ENCODE measurements at places on chromosomes 13 and 19.

- no peak for DNase-seq
Observed at GRCh38 chr19:28330831-28331230, 882.1 kb downstream of the UQCRFS1 start.

DNA sequence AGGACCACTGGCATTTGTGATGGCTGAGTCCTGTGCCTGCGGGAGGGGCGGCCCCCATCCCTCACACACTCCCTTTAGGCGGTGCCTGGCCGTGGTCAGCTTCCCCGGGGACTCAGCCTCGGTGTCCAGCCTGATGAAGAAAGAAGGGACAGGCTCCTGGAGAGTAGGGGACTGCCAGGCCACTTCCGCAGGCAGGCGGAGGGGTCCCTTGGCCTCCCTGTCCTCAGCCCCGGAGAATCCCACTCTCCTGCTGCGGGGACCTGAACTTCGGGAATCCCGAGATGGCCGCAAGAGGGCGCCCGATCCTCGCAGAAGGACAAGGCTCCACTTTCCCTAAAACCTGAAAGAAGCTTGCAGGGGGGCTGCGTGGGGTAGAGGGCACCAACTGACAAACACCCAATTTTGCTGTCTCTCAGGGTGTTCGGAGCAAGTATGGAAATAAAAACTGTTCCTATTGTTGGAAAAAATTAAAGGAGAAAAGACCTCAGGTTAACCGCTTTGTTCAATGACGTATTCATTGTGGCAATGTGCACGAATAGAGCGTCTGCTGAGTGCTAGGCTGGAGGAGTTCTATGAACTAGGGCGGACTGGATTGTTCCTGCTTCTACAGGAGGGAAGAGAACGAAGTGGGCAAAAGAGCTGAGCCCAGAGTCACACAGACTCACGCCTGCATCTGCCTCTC lies 297.3 kb downstream of the ZNF536 start:
- no peak for DNase-seq

DNA sequence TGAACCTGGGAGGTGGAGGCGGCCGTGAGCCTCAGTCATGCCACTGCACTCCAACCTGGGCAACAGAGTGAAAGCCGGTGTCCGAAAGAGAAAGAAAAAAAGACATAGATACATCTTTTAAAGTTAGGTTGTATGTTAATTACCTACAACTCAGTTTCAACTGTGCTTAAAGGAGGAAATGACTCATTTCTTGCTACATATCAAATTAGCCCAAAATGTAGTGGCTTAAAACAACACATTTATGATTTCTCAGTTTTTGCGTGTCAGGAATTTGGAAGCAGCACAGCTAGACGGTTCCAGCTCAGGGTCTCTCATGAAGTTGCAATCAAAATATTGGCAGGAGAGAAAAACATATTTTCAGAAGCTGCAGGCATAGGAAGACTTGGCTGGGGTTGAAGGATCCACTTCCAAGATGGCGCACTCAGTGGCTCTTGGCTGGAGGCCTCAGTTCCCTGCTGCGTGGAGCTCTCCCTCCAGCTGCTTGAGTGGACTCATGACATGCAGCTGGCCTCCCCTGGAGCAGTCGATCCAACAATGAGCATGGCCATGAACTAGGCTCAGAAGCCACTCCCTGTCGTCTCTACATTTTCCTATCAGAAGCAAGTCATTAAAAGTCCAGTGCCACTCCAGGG lies 7.1 kb downstream of the LDLR start:
- no peak for DNase-seq

DNA sequence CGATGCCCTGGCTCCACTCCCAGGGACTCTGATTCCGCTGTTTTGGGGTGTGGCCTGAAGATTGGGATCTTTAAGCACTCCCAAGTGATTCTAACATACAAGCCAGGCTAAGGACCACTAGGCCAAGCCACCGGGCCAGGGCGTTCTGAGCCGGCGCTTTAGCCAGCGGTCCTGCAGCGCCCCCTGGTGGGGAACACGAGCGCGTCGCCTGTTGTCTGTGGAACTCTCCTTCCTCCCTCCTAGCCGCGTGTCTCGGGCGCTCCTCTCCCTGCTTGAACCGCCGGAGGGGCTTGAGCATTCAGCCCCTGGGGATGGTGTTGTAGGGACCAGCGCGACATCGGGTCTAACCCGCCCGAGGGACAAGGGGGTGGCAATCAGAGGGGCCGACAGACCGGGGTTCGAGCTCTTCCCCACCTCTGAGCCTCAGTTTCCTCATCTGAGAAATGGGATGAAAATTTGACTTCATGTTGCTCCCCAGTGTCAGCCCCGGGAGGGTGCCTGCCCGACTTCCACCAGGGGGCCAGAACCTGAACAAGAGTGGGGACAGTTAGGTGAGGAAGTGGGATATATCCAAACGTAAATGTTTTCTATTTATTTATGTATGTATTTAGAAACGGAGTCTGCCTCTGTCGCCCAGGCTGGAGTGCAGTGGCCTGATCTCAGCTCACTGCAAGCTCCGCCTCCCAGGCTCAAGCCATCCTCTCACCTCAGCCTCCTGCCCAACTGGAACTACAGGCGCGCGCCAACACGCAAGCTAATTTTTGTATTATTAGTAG lies 18.0 kb upstream of the PNMA8B start:
- peak; percentile 80 for DNase-seq

GRCh38 chr13:49512578-49512977 lies 16.8 kb downstream of the PHF11 start:
- DNase-seq = no peak

GRCh38 chr19:17184371-17184841 lies 30.8 kb upstream of the USE1 start:
- peak; percentile 33 for DNase-seq

GRCh38 chr19:33193269-33193864 lies 763 bp upstream of the LRP3 start:
- DNase-seq = no peak

DNA sequence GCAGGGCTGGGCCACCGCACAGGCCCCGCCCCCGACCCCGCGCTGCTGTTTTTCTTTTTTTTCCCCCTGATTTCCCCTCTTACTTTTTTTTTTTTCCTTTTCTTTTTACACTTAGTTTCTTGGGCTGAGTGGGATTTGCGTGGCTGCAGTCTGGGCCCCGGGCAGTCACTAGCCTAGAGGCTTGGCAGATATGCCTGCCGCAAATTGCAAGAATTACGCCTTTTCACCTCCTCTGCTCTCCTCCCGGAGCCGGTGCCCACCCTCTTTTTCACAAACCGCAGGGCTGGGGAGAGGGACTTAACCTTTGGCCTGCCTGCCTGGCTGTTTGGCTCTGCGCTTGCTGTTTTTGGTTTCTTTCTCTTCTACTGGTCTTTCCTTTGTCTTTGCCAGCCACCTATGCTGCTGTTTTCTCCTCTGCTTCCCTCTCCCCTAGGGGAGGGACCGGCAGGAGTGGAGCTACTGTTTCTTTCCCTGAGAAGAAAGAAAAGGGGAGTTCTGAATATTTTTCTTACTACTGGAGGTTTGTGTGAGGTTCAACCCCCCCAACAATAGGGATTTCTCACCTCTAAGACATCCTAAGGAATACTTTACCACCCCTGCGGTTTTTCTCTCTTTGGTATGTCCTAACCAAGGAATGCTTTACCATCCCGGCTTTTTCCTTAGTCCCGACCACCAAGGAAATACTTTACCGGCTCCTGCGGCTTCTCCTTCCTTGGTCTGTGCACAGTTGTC lies 11.0 kb downstream of the ZNF552 start:
- DNase-seq = no peak

- DNase-seq = no peak
Observed at GRCh38 chr19:18338541-18338940, 1.9 kb upstream of the PGPEP1 start.

- no peak for DNase-seq
Observed at GRCh38 chr13:39777527-39778061, 122.1 kb downstream of the COG6 start.

DNA sequence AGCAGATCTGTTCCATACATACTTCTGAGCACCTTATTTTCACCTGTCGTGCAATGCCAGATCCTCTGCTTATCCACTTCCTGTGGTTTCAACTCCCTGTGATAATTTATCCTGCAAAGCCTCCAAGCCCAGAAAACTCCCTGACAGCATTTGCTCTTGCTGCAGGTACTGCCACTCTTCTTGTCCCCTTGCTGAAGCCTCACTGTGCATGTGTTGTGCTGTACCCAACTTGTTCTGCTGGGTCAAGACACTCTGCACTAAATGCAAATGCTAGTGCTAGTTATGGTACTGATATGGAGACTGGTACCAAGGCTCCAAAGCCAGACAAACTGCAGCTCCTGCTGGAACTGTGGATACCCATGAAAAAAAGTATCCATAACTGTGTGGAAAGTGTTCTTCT lies 315.4 kb upstream of the MIR17HG start:
- DNase-seq = no peak

DNA sequence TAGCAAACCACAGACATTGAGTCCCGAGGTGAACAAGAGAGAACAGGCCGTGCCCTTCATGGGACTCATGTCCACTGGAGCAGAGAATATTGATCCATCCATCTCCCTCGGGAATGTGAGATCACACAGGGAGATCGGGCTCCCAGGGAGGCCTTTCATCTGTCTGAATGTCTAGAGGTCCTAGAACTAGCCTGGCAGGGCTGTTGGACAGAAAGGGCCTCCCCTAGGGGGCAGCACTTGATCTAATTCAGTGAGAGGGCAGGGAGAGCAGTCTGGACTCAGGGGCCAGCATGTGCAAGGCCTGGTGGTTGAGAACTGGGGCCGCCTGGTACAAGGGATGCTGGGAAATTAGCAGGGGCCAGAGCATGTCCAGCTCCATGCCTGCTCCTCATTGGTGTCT lies 4.3 kb downstream of the RUVBL2 start:
- DNase-seq = no peak

GRCh38 chr13:34862716-34863115 lies 79.4 kb upstream of the NBEA start:
- no peak for DNase-seq

DNA sequence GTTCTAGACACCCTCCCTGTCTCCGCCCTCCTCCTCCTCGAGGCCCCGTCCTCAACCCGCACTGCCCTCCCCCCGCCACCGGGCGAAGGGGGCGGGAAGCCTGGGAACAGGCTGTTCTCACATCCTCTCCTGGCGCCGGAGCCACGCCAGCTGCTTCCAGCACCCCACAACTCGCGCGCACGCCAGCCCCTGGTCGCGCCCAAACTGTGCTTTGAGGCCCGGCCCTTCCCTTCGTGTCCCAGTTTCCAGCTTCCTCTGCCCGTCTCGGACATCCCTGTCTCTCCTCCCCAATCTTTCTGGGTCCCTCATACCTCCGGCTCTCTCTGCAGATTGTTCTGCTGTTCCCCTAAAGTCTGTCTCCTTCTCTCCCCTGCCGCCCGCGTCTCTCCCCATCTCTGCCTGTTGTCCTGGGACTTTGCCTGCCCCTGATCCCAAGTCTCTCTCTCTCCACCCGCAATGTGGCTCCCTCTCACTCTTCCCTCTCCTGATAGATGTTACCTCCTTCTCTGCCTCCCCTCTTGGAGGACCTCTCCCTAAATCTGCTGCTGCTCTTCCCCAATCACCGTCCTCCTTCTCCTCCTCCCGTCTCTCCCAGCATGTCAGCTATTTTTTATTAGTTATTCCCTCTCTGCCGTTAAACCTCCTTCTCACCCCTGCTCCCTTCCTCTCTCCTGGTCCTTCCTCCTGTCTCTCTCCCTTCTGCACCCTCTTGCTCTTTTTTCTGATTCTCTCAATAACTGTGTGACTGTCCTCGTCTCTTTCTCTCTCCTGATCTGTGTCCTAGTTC lies 14.2 kb downstream of the DPF1 start:
- DNase-seq = no peak

GRCh38 chr19:46031781-46032596 lies 8.8 kb downstream of the IGFL4 start:
- DNase-seq = no peak

DNA sequence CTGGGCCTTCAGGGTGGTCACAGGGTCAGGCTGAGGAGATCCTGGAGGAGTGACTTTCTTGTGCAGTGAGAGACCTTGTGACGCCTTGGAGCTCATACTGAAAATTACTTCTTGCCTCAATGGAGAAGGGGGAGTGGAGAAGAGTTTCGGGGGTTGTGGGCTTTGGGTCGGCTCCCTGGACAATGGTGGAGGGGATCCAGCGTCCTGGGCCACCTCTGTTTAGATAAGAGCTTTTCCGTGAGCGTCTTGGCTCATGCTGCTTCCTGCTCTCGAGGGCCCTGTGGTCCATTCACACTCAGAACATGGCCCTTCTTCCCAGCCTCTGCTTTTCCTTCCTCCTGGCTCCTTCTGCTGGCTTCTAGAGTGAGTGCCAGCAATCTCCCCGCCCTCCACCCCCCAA lies 81.9 kb downstream of the FLT1 start:
- no peak for DNase-seq

- no peak for DNase-seq
Observed at GRCh38 chr19:21698215-21698614, 69.2 kb downstream of the ZNF100 start.

DNA sequence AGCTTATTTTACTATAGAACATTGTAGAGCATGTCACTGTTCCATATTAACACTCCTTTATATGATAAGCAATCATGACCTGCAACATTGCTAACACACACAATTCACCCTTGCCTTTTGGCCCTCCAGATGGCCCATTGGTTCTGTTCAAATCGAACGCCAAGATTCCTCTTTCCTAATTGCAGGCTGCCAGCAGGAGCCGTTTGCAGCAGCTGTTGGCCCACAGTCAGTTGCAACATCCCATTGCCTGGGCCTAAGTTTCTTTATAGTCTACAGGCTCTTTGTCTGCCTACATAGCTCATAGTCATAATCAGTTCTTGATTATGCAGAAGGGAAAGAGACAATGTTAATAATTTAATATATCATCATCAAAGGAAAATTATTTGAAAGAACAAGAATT lies 37.6 kb downstream of the KCTD12 start:
- no peak for DNase-seq

DNA sequence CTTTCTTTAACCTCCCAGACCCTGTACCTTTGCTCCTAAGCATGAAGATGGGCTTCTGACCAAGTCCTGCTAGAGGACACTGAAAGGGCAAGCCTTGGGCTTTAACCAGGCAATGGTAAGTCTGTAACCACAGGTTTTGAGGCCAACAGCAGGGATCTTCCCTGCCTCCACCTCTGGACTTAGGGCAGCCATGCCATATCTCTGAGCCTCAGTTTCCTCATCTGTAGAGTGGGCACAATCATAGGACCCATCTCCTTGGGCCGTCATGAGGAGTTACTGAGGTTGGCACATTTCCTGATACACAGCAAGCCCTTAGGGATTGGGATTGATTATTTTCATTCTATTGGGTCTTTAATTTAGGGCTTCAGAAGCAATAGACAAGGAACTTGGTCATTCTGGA lies 14.7 kb downstream of the KLK1 start:
- no peak for DNase-seq
